Breast epithelium (tissue), 4 donors: ENCODE measurements at places on chromosomes 3 and 15. TPM values are rescaled to one million over a fixed set of nuclear protein-coding genes. Genes with fewer than 3 reads are reported as not detected.

GRCh38 chr3:172275586-172275985 lies 172.7 kb downstream of the GHSR start:
- DNase-seq, result no peak

GRCh38 chr3:102398176-102398575 lies 36.6 kb upstream of the ZPLD1 start:
- no peak for DNase-seq

CDC25A gene
- total RNA-seq, result 2.6 TPM

GRIP2 gene
- 0.16 TPM for total RNA-seq

- DNase-seq, result no peak
Observed at GRCh38 chr15:85889956-85890619, 95.4 kb upstream of the KLHL25 start.

PLD1 gene
- 36.9 TPM for total RNA-seq

CLSTN2 gene
- 15.5 TPM for total RNA-seq
